ENCODE measurements at places on chromosomes 7 and 10.

DNA sequence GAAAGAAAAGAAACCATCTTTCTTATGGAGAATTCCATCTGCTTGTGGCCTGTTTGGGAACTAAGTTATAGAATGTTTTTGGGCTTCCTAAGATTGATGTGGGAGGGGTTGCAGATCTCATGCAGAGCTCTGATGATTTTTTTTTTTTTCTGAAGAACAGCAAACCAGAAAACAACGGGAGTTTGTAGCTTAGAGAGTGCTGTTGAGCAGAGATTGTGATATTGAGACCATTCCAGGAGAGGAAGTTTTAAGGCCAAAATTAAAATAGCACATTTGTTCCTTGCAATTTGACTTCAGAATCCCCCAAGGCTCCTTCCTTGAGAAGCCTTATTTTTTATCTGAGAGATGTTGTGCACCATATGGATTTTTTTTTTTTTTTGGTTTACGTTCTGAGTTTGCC, 159.5 kb upstream of the NRP1 start:
- DNase-seq = no peak

- no peak for DNase-seq
These were observed 2.5 kb upstream of the CYP26C1 start for GRCh38 chr10:93058139-93058538.

DNA sequence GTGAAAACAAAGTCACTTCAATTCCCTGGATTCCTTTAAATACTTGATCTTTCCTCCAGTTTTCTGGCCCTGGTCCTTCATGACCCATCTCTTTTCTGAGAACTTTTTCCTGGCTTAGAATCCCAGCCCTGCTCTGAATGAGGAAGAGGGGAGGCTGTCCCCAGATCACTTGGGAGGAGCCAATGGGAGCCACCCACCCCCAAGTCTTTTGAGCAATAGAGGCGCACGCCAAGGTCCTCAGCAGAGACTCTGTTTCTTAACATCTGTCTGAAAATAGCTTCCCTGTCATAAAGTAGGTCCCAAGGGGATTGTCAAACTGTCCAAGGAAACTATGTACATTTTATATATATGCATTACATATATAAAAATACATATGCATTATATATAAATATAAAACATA, 126.8 kb downstream of the ADRA2A start:
- no peak for DNase-seq

DNA sequence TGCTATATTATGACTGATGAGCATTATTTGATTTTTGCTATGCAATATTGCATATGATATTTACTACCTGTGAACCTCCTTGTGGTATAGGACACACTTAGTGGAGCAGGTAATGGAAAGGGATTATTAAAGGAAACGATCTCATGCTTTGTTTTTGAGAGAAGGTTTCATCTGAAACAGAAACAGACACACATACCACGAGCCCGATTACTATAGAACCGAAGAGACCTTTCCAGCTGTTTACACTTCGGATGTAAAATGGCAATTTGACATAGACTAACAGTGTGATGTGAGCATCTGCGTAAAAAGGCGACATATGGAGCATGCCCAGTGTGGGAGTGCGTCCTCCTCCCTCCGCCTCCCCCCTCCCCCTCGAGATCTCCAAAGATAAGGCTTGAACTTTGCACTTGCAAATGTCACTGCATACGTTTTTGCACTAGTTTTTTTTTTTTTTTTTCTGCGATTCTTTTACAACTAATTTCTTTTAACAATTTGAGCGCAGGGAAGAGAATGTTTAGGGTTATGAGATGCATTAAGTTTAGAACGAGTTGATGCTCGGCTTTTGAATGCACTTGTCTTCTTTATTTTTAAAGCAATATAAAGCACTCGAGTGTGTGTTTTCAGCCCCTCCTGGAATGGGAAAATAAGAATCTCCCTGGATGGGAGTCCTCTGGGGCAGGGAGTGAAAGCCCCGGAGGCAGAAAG, 251.0 kb downstream of the NSUN6 start:
- no peak for DNase-seq

DNA sequence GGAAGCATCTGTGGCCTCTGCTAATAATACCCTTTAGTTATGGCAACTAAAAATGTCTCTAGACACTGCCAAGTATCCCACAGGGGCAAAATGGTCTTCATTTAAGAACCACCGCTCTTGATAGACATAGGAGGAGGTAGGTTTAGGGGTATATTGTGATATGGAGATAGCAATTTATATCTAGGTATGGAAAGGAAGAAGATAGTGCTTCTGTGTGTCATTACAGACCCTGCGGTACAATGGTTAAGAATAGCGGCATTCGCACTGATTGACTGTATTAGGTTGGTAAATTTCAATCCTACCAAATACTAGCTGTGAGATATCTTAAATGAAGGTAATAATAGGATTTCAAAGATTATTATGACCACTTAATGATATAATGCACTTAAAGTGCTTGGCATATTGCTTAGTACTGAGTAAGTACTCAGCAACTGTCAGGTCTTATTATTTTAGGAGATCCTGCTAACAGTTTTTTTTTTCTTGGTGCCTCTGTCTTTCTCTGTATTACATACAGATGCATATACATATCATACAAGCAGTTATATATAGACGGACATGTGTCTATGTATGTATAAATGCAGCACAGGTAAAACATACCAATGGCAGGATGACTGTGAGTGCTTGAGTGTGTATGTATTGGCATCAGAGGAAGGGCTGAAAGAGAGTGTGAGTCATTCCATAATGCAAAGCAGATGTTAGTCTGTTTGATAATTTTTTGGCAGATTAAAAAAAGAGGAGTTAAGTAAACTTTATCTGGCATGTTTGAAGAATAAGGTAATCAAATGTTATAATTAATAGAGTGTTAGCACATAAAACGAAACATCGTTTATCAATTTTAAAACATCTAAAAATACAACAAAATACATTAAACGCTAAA, 50.0 kb upstream of the ITGB8 start:
- DNase-seq = no peak

Measured in RKO (cell line).